ENCODE measurements at places on chromosomes 4 and X.

DNA sequence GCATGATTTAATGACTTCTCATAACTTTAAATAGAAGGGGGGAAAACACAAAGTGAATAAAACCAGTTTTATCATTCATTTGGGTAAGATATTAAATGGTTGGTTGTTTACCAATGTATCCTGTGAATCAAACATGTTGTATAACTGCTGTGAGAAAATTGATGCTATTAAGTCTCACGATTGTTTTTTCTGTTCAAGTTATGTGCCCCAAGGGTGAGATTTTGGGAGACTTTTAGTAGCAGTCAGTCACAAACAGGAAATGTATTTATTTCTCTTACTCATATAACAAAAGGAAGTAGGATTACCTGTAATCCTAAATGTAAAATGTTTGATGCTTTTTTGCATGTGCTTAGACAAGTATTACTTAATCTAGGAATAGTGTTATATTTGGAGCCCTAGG lies 39.2 kb downstream of the MTHFD2L start:
- DNase-seq: no peak

DNA sequence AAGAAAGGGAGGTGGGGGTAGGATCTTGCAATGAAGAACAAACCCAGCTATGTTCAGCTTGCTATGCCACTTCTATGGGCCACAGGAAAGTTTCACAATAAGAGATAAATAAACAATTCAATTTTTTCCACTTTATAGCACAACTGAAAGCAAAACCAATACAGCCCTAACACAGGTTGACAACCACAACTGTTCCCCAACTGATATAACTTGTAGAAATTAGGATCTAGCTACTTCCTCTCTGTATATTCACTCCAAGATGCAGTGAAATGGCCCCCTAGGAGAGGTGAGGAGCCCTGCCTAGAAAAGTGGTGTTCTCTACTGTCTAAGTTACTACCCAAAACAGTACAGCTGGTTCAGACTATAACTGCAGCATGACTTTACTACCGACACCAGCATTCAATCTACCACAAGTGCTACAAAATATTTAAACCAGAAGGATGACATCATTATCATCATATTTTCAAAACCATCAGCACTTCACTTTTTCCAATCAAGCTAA lies 77.0 kb downstream of the FBXW7 start:
- DNase-seq: no peak

DNA sequence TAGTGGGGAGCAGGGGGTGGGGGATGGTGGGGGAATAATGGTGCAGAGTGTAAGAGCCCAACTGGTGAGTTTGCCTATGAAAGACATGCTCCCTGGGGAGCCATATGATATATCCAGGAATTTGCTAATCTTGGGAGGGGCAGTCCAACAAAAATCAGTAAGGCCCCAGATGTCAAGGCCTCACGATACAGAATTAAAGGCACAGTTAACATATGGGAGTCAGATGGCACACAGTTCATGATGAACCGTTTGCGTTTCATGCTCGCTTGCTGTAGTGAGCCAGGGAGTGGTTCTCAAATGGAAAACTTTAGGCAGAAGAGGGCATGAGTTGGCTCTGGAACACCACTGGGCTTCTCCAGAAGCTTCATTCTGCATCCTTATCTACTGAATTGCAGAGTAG lies 33.9 kb upstream of the VCX2 start:
- no peak for DNase-seq

- no peak for DNase-seq
These were observed 8.5 kb downstream of the RAB9B start for GRCh38 chrX:103823591-103823990.

DNA sequence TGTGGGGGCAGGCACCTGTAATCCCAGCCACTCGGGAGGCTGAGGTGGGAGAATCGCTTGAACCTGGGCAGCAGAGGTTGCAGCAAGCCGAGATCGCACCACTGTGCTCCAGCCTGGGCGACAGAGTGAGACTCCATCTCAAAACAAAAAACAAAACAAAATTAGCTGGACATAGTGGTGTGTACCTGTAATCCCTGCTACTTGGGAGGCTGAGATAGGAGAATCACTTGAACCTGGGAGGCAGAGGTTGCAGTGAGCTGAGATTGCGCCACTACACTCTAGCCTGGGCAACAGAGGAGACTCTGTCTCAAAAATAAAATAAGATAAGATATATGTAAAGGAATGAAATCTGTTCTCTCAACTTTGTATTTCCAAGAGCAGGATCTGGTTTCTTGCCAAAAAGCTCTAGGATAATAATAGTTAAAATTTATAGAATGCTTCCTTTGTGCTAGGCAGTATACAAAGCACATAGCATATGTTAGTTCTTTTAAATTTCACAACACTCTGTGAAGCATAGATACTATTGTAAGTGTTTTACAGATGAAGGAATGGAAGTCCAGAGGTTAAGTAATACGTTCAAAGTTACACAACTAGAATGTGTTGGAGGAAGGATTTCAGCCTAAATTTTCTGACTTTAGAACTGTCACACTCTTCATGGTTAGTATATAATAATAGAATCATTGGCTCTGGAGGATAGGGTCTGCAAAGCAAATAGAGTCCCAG lies 10.3 kb downstream of the MRPL1 start:
- DNase-seq: no peak

DNA sequence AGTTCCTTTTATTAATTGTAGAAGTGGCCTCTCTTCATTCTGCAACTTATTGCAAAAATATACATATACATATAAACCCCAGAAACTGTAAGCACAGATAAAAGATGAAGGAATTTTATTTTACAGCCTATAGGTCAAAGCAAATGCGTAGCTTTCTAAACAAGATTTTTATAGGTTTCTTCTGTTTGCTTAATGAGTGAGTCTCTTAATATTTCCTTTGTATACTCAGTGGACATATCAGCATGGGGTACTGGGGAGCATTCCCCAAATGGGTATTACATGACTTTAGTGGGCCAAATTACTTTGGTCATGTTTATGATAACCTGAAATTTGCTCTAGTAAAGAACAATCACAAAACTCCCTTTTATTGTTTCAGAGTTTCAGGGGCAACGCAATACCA lies 1698.6 kb upstream of the IGFBP7 start:
- DNase-seq: no peak

DNA sequence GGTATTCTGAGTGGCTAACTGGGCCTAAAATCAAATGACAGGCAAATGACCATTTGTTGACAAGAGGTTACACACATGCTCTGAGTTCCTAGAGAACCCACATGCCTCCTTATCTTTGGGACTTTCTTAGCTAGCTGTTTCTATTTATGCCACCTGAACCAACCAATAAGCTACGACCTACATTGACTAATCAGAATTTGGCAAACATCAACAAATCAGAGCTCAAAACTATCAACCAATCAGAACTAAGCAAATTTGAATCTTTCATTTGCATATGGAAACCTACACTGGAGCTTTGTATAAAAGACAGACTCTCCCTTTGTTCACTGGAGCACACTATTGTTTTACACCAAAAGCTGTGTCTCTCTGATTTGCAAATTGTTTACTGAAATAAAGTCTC lies 192.0 kb downstream of the CXXC4 start:
- no peak for DNase-seq

DNA sequence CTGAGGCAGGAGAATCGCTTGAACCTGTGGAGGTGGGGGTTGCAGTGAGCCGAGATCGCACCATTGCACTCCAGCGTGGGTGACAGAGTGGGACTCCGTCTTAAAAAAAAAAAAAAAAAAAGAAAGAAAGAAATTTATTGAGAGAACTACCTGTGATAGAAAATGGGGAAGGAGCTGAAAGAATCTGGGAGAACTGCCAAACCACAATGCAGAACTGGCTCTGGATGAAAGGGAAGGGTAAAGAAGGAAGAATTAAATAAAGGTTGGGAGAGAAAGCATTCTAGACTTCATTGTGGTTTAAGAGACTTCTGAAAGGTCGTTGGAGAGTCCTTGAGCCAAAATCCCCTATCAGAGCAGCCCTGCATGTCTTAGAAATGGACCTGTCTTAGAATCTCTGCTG lies 567.9 kb upstream of the HTR2C start:
- DNase-seq: no peak

GRCh38 chrX:38206036-38206435 lies 14.6 kb downstream of the SRPX start:
- no peak for DNase-seq

GRCh38 chrX:135024526-135024925 lies 2.2 kb upstream of the RTL8B start:
- DNase-seq: no peak

DNA sequence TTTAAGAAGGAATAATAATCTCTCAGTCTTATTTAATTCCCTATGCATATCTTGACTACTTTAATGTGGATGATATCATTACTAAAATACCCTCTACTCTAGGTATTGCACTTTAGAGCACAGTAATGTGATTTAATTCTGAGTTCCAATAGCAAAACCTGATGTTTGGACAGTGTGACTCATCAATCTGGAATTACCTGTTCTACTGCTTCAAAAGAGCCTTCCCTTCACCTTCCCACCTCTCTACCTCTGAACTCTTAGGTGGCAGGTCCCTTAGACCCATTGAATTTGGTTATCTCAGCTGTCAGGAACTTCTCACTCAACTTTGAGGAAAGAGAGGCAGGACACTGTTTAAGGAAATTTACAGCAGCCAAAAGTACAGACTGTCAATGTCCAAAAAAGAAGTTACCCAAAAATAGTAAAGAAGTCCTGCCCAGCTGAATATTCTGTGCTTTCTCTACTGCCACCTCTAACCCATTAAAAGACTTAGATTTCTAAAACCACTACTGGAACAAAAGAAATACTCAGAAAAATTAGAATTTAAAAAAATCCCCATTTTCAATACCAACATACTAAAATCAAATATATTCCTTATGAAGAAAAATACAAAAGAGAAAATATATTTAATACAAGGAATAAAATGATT lies 123.1 kb upstream of the GPM6A start:
- DNase-seq: no peak

GRCh38 chrX:39336671-39337311 lies 535.5 kb downstream of the MID1IP1 start:
- DNase-seq: peak; percentile 49

DNA sequence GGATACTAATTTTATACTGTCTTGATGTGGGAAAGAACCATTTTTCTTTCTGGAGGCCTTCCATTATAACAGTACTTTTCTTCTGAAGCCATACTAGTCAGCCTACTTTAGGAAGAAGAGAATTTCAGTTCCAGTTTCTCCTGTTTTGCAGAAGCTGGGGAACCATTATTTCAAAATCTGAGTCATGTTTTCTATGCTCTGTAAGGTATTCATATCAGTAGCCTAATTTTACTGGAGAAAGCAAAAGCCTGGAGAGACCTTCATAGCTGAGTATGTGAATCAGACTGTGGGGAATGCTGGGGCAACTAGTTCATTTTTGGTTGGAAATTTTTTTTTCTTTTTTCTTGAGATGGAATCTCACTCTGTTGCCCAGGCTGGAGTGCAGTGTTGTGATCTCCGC lies 22.4 kb downstream of the AFF1 start:
- DNase-seq: no peak

GRCh38 chrX:121585626-121586025 lies 538.2 kb downstream of the GLUD2 start:
- no peak for DNase-seq

DNA sequence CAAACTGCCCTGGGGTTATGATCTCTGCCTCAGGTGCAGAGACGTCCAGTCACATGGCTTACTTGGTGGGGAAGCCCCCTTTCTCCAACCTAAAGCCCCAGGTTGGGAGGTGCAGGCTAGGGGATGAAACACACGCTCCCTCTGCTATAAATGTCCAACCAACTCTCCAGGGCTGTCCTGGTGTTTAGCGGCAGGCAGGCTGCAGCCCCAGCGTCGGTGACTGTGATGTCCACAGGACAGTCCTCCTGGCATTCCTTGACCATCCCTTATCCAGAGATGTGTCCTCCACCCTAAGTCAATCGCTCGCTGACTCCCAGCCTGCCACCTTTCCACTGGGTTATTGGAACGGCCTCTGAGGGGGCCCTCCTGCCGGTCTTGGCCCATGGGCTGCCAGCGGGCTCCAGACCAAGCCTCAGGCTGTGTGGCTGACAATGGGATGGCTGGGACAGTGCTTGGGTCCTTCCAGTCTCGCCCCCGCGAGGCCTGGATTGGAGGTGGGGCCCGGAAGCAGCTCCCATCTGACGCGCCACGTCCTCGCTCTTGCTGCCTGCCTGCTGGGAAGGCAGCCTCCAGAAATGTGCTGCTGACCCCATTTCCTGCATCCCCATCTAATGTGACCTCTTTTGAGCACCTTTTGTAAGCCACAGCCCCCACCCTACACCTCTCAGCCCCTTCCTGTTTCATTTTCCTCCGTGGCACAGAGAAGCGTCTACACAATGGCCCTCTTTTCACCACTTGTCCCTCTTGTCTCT lies 60.8 kb upstream of the ADRA2C start:
- DNase-seq: no peak

GRCh38 chr4:80153874-80154544 lies 43.3 kb upstream of the PRDM8 start:
- DNase-seq: no peak

DNA sequence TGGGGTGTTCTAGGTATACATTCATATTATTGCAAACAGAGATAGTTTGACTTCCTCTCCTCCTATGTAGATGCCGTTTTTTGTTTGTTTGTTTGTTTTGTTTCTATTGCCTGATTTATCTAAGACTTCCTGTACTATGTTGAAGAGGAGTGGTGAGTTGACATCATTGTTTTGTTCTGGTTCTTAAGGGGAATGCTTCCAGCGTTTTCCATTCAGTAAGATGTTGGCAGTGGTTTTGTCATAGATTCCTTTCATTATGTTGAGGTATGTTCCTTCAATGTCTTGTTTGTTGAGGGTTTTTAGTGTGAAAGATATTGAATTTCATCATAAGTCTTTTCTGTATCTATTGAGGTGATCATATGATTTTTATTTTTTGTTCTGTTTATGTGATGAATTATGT lies 401.6 kb upstream of the EPHA5 start:
- DNase-seq: no peak

DNA sequence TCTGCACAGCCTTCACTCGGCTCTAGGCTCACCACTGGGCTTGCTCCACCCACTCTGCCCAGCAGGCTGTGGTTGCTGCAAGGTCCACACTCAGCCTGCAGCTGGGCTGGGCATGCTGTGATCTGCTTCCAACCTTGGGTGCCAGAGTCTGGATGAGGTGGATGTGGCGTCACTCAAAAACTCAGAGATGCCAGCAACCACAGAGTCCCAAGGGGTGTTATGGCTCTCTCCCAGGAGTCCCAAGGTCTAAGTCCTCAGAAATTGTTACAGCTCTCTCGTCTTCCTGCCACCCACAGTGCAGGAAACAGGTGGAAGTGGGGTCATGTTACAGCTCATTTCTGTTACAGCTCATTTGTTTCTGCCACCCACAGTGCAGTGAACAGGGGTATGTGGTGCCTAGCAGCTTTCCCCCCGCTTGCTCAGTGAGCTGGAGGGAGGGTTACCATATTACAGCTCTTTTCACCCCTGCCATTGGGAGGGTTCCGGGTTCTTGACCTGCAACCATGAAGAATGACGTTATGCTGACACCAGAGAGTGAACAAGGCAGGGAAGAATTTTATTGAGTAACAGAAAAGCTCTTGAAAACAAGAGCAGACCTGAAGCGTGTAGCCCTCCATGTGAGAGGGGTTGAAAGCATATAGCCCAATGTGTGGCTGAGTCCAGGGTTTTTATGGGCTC lies 893.9 kb downstream of the PCDH7 start:
- DNase-seq: no peak

GRCh38 chrX:65652098-65652497 lies 15.4 kb upstream of the MSN start:
- DNase-seq: no peak

GRCh38 chr4:76558396-76559235 lies 123.6 kb downstream of the SHROOM3 start:
- no peak for DNase-seq

Measured in activated CD4-positive, alpha-beta T cell treated with anti-CD3 and anti-CD28 coated beads for 48 hours (primary cell).